Metanephros (tissue), 2 donors: ENCODE measurements at places on chromosomes 5 and 9. TPM values are rescaled to one million over a fixed set of nuclear protein-coding genes. Genes with fewer than 3 reads are reported as not detected.

Gene SLC23A1
- 6.2 TPM for total RNA-seq

Gene PCDHGA4
- 6.4 TPM for total RNA-seq

Gene NEUROG1
- not detected for total RNA-seq

Gene OLFML2A
- 33.7 TPM for total RNA-seq

Gene SPOUT1
- 28.6 TPM for total RNA-seq
